ENCODE measurements at places on chromosomes 2 and 18.

GRCh38 chr2:192148620-192149321 is 46.0 kb downstream of the TMEFF2 start:
- DNase-seq, result no peak

GRCh38 chr2:73205611-73206010 is 3.2 kb downstream of the NOTO start:
- no peak for DNase-seq

GRCh38 chr2:109356324-109357035 is 227.5 kb downstream of the SH3RF3 start:
- DNase-seq, result no peak

DNA sequence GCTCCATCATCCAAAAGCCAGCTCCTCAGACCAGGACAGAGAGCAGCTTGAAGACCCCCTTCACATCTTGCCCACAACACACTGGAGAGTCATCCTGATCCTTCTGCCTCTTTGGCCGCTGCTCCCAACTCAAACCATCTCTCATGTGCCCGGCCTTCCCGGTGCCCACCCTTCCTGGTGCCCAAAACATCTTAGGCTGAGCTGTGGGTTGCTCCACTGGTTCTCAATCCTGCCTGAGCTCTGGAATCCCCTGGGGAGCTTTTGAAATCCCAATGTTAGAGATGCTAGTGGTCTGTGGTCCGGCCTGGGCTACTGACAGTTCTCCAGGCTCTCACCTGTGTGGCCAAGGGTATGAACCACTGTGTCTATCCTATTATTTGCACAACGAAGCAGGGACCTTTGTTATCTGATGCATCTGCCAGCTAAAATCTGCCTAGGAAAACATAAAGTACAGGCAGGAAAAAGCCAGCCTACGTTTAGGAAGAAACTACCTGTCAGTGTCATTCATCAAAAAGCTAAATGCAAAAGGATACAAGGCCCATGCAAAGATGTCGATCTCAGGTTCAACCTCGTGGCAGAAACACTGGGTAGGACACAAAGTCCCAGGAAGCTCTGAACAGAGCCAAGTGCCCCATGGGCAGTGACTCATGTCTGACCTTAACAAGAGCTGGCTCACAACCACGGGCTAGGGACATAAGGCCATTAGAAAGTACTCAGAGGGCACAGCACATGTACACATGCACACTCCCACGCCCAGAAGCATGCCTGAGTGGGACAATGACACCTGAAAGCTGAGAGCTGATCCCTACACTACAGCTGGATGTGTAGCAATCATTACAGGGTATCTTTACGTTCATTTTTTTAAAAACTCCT is 30.8 kb downstream of the TBC1D8 start:
- no peak for DNase-seq

- DNase-seq, result no peak
Measured at GRCh38 chr2:20609995-20610357, 40.9 kb downstream of the HS1BP3 start.

DNA sequence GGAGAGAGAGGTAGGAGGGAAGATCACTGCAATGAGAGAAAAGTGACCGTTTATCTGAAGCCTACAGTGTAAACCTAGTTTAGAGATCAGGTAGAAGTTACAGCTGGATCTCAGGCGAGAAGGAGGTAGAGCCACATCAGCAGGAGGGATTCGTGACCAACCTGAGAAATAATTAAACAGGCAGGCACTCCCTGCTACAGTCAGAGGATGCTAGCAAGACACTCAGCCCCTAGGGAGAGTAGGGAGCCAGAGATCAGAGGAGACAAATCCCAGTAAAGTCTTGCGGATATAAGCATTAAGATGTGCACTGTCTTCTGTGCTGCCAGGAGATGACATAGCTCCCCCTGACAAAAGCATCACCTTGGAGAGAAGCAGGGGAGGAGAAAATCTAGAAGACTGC is 629.1 kb upstream of the SLC39A10 start:
- no peak for DNase-seq

GRCh38 chr2:136226903-136227302 is 109.0 kb upstream of the CXCR4 start:
- no peak for DNase-seq

GRCh38 chr2:149625671-149626070 is 38.1 kb upstream of the MMADHC start:
- DNase-seq, result no peak

DNA sequence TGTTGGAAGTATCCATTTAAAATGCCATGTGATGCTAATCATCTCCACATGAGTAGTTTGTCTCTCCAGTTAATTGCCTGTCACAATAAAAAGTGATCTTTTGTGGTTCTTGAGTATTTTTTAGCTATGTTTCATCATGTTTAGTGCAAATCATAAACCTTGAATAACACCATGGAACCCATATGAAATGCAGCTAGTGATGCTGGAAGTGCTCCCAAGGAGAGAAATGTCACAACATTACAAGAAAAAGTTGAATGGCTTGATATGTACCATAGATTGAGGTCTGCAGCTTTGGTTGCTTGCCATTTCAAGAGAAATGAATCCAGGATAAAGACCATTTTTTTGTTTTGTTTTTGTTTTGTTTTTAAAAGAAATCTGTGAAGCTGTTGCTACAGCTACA is 14.3 kb downstream of the PTPN4 start:
- no peak for DNase-seq

- DNase-seq, result no peak
Measured at GRCh38 chr18:22709288-22710060, 223.7 kb upstream of the RBBP8 start.

- no peak for DNase-seq
Measured at GRCh38 chr18:70758780-70759179, 469.9 kb downstream of the SOCS6 start.

- no peak for DNase-seq
Measured at GRCh38 chr2:185284696-185285095, 453.9 kb upstream of the FSIP2 start.

- no peak for DNase-seq
Measured at GRCh38 chr2:149972066-149972465, 384.5 kb upstream of the MMADHC start.

DNA sequence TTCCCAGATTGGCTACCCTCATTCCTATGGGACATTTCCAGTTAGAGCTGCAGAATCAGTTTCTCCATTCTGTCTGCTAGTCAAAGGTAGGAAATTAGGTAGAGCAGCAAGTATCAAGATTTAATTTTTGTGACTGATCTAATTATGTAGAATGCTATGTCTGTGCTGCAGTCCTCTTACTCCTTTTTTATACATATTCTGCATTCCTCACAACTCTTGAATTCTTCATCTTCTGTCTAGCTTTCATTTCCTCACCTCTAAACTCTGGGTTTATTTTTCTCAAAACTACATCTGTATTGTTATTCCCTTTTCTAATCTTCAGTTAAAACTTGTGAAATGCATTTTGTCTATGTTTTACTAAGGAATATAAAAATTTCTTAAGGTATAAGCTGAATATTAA is 8.6 kb downstream of the SGO2 start:
- no peak for DNase-seq

GRCh38 chr2:40285391-40285790 is 166.5 kb downstream of the SLC8A1 start:
- no peak for DNase-seq

DNA sequence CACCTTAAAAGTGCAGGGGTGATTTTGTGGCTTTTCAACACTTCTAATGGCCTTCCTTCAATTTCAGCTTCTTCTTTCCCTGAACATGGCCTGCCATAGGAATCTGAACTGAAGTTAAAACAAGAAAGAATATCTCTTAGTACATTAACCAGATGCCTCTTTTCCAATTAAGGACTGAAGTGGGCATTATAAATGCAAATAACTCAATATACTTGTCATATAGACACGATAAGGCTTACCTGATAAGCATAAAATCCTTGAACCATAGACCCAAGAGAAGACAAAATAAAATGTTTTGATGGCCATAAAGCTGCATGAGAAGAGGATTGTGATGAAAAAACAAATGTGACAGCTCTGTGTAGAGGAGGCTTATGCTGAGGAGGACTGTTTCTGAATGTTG is 173.1 kb downstream of the MC4R start:
- no peak for DNase-seq
